GM23248 (cell line): ENCODE measurements at places on chromosomes 2 and 18. TPM values are rescaled to one million over a fixed set of nuclear protein-coding genes. Genes with fewer than 3 reads are reported as not detected.
A peak's percentile ranks its signal among the peaks of the same experiment; 100 is the strongest.

DNA sequence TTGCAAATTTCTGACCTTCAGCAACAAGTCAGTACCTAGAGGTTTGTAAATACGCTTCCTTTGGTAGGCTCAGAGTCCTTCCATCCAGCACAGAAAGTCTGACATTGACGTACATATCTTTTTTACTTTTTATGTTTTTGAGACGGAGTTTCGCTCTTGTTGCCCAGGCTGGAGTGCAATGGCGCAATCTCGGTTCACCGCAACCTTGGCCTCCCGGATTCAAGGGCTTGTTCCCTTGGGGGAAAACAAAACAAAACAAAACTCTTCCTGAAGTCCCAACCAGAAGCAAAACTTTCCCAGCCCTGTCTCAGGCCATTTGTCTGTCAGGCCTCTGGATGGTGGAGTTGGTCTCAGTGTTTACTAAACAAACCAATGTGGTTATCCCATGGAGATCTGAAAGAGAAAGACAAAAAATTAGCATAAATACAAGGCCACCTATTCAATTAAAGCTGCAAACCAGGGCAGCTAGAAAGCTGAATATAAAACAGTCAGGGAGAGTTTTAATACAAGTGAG lies 29.6 kb upstream of the ATL2 start:
- no peak for DNase-seq

DNA sequence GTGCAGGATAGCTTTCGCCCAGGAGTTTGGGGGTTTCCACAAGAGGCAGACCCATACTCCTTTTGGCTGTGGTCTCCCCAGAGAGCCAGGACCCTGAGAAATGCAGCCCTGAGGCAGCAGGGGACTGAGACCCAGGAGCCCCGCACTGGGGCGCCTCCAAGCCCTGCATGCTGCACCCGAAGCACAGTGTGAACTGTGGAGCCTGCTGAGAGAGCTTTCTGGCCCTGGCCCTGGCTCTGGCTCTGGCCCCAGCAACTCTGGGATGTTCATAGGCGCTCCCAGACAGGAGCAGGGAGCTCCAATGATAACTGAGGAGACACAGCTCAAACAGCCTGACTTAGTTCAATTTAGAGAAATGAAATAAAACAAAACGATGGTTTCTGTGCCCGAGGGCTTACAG lies 96.4 kb upstream of the TEX51 start:
- no peak for DNase-seq

GRCh38 chr2:123165616-123166015 lies 859.5 kb upstream of the CNTNAP5 start:
- DNase-seq, result no peak

DNA sequence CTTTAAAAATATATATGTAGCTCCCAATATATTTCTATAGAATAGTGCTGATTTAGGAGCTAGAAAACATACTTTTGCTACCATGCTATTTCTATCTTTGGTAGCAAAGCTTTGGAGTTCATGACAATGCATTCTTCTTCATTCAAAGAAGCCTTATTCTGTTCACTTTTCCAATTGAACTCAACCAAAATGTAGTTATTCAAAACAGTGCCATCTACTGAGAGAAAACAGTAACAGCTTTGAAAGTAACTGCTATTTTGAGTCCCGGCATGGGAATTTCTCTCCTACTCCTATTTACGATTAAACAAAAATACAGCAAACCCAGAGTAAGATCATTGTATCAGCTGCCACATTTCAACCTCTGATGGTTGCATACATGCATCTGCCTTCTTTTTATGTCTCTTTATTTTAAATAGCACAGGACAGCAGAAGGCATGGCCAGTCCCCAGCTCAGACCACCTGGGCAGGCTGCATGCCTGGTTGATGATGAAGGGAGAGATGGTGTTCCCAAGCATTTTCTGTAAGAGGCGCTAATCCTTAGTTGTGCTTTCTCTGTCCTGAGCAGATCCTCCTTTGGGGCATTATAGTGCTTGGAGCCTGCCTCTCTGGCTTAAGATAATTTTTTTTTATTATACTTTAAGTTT lies 69.7 kb upstream of the SULT1C3 start:
- peak; percentile 52 for DNase-seq

- no peak for DNase-seq
Measured at GRCh38 chr18:7890075-7890474, 323.0 kb downstream of the PTPRM start.

- no peak for DNase-seq
Measured at GRCh38 chr2:233411162-233411561, 56.9 kb downstream of the DGKD start.

- DNase-seq, result no peak
Measured at GRCh38 chr2:190979906-190980629, 33.9 kb downstream of the STAT1 start.

GRCh38 chr2:188196343-188197008 lies 95.2 kb upstream of the GULP1 start:
- peak; percentile 68 for DNase-seq

DNA sequence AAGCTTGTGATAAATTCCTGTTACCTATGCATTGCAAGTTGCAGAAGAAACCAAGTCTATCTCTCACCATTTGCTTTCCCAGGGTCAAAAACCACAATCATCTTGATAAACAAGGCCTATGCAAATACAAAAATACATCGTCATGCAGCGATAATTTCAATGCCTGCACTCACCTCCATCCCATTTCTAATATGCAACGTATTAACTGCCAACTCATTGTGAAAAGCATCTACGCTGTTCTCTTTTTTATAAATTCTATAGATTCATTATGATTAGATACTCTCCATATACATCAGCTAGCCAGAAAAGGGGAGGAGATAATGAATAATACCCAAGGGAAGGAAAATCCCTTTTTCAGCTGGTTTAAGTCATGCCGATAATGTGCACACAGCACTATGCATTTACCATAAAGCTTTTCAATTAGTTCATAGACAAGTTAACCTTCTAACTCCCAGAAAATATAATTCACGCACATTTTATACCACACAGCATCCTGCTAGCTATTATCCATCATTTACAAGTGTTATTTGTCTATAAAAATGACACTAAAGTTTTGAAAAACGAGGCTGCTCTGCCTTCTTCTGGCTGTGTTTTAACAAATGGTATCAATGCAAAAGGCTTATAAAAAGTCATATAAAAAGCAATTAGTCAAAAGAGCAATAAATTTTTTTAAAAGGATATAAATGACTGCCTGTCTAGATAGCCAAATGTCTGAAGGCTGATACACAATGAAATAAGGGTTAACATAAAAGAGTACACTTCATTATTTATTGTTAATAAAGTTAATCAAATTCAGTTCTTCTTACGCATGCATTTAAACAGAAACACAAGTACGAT lies 77.6 kb downstream of the AFF3 start:
- DNase-seq, result no peak

- DNase-seq, result no peak
Measured at GRCh38 chr2:241982706-241983570, 113.4 kb downstream of the RTP5 start.

The CAPN14 gene
- 0.11 TPM in 1 of 2 replicates, not detected in the other for total RNA-seq

The ZDBF2 gene
- total RNA-seq, result 9.1 and 10.2 TPM in 2 replicates

GRCh38 chr2:132009874-132010521 lies 151.8 kb downstream of the ANKRD30BL start:
- DNase-seq, result peak; percentile 34

DNA sequence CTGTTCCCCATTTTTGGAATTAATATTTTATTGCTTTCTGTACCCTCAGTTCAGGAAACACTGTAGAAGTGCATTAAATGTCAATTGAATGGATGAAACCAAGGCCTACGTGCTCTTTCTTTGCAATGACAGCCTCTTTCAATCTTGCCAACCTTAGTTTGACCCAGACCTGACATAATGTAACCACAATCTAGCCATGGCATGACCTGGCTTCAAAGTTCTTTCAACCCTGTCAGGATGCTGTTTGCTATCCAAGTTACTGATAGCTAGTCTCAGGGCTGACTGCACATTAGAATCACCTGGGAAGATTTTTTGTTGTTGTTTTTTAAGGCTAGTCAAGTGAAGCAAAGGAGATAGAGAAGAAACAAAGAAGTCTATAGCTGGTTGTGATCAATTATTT lies 190.9 kb upstream of the PKDCC start:
- no peak for DNase-seq

DNA sequence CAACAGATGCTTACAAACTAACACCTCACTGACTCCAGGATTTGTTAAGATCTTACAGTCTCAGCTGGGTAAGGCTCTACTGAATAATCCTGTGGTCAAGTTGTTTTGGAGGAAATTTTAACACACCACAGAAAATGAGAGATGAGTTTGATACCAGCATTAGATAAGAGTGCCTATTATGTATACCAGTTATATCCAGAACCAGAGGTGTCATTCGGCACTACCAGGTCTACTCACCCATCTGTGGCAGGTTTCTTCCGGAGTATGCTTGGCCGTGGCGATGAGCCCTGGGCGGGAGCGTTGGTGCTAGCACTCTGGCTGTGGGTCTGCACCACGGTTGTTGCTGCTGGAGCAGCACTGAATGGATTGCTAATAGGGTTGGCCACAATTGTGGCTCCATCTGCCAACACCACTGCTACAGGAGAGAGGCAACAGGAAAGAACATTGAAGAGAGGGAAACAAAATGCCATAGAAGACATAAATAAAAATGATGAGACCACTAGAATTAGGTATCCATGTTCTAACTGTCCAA lies 41.2 kb downstream of the SAP130 start:
- no peak for DNase-seq
